ENCODE measurements at places on chromosomes 7 and 10.

- no peak for DNase-seq
Measured at GRCh38 chr7:81433692-81434331, 336.0 kb downstream of the HGF start.

DNA sequence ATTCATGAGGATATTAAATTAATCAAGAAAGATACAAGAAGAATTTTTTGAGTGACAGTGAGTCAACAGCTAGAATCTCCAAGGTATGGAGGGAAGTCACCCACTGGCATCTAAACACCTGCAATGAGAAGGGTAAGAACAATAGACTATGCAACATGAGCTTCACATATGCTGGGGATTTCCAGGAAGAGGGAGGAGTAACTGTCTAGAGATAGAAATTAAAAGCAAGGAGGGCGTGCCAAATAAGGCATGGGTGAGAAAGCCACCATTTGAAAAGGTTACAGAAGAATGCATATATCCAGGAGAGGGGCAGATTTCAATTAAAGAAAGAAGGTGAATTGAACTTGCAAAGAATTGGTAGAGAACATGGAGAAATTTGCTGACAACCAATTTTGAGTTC lies 365.7 kb downstream of the GPR37 start:
- DNase-seq: no peak

DNA sequence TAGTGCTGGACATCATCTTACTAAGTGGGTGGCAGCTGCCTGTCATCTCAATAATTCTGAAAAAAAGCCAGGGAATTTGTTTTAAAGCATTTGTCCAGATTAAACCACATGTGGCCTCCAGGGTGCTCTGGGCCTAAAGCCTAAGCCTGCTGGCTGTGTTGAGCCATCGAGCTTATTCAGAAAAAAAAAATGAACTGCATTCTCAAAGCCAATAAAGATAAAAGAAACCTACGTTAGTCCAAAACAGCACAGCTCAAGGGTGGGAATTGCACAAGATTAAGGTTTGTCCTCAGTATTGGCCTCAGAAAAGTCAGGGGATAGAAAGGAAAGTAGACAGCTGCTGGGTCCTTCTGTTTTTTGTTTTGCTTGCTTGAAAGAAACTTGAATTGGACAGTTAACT lies 22.6 kb upstream of the PRTFDC1 start:
- no peak for DNase-seq

DNA sequence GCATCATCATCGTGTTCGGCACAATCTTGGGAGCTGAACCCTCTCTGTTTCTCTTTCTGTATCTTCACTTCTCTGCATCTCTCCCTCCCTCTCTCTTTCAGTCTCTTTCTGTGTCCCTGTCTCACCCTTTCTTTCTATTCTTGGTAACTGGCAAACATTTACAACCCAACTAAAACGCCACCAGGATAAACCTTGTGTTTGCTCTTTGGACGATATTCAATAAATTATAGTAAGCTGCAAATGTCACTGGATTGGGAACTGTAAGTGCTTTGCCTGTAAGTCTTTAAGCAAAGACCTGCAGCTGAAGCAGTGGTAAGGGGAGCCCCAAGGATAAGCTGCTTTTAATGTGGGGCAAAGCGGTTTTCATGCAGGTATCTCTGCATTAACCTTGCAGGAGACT lies 558.0 kb upstream of the MKI67 start:
- no peak for DNase-seq
